ENCODE measurements at places on chromosomes 2 and 18. TPM values are rescaled to one million over a fixed set of nuclear protein-coding genes. Genes with fewer than 3 reads are reported as not detected.
A peak's percentile ranks its signal among the peaks of the same experiment; 100 is the strongest.

Gene SERTAD2
- 19.1 TPM for total RNA-seq

Gene UGP2
- total RNA-seq, result 75.8 TPM

Gene TRIM43
- total RNA-seq, result not detected

Gene FAM228A
- 1.9 TPM for total RNA-seq

Gene CABLES1
- 2.6 TPM for total RNA-seq

Gene ST8SIA3
- not detected for total RNA-seq

Gene IL36RN
- not detected for total RNA-seq

DNA sequence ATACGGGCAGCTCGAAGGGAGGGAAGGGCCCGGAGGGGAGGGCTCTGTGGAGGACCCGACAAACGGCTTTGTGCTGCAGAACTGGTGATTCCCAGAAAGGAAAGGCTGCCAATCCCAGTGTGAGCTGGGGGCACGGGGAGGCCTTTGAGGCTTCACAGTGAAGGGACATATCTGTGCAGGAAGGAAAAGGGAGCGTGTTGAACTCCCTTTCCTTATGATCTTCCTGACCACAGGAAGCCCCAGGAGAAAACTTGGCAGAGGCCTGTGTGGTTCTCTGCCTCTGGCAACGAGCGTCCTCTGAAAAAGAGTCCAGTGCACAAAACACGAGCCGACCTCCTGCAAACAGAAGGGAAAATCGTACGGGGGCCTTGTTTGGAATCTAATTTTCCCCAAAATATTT lies 683.5 kb upstream of the SALL3 start:
- DNase-seq, result no peak

DNA sequence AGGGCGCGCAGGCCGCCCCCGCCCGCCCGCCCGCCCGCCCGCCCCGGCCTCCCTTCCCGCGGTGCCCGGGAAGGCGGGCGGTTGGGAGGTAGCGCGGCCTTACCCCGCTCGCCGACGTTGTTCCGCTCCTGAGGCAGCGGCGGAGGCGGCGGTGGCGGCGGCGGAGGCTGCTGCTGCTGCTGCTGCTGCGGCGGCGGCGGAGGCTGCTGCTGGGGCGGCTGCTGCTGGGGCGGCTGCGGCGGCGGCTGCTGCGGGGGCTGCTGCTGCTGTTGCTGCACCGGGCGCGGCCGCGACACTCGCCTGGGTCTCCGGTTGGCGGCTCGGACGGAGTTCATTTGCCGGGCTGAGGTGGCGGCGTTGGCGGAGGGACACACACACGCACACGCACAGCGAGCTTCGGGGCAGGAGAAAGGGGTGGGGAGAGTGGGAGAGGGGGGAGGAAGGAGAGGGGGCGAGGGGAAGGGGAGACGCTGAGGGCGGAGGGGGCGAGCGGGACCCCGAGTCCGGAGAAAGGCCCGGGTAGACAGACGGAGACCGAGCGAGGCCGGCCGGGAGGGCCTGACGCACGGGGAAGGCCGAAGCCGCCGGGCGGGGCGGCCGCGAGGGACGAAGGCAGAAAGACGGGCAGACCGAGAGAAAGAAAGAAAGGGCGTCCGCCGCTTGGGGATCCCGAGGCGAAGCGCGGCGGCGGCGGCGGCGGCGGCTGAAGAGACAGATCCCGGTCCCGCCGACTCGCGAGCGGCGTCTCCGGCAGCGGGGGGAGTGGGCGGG lies 727 bp downstream of the FBXO11 start:
- peak; percentile 72 for DNase-seq

DNA sequence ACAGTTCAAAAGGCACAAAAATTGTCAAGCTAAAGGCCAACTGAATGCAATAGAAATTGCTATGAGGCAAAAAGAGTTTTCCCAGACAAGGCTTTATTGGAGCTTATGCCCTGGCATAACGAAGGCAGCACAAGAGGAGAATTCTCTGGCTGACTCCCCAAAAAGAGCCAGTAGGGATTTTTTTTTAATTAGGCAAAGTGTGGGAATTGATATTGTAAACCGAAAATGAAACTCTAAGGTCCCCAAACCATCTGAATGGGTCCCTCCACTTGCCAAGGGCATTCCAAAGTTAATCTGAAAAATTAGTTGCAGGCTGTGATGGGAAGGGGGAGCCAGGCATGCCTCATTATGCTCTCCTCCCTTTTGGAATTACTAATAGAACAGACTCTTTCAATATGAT lies 118.9 kb downstream of the SPOPL start:
- no peak for DNase-seq

- DNase-seq, result no peak
These were observed 224.4 kb upstream of the COPS8 start for GRCh38 chr2:236861196-236861875.

DNA sequence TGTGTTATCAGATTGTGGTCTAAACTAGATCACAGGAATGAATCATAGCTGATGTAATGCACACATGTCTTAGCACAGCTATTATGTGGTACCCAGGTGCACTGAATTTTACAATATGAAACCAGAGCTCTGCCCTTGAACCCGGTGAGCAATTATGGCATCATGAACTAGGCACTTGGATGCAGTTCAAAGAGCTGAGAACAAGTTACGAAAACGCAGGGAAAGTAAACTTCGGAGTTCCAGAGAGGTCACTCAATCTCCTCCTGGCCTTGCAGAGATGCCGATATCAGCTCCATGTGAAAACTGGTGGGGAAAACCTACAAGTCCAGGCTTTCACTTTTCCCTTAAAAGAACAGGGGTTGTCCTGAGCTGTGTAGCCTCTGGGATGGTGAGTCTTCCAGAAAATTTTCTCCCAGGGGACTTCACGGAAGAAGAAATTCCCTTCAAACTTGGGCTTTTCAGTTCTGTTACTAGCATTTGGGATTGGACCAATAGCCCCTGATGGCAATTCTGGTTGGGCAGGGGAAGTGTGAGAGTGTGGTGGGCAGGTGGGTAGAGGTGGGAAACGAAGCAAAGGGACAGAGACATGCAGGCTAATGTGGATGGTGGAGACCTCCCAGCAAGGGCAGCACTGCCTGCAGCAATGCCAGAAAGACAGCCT lies 71.1 kb upstream of the SH3BP4 start:
- DNase-seq, result peak; percentile 59

- DNase-seq, result no peak
These were observed 33.8 kb downstream of the KCNS3 start for GRCh38 chr2:17912266-17912691.

- no peak for DNase-seq
These were observed 692.9 kb upstream of the HS6ST1 start for GRCh38 chr2:129011466-129012061.

DNA sequence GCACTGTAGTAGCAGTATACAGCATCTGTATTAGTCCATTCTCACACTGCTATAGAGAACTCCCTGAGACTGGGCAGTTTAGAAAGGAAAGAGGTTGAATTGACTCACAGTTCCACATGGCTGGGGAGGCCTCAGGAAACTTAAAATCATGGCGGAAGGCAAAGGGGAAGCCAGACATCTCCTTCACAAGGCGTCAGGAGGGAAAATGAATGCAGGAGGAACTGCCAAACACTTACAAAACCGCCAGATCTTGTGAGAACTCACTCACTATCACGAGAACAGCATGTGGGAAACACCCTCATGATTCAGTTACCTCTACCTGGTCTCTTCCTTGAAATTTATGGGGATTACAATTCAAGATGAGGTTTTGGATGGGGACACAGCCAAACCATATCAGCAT lies 25.4 kb downstream of the MAP4K4 start:
- DNase-seq, result no peak

GRCh38 chr18:76988031-76988826 lies 144.4 kb downstream of the MBP start:
- DNase-seq, result no peak

DNA sequence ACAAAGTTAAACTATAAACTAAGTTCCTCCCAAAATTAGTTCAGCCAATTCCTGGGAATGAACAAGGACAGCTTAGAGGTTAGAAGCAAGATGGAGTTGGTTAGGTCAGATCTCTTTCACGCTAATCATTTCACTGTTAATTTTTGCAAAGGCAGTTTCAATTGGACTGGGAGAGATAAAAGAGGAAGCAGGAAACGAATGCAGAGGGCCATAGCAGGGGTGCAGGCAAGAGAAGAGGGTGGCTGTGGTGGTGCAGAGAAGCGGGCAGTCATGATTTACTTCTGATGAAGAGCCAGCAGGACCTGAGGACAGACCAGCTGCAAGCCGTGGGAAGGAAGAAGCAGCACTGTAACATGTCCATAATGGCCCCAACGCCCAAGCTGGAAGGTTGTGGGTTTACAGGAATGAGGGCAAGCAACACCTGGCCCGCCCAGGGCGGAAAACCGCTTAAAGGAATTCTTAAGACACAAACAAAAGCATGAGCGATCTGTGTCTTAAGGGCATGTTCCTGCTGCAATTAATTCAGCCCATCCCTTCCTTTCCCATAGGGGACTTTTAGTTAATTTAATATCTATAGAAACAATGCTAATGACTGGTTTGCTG lies 4.1 kb upstream of the RMP24 start:
- DNase-seq, result no peak

DNA sequence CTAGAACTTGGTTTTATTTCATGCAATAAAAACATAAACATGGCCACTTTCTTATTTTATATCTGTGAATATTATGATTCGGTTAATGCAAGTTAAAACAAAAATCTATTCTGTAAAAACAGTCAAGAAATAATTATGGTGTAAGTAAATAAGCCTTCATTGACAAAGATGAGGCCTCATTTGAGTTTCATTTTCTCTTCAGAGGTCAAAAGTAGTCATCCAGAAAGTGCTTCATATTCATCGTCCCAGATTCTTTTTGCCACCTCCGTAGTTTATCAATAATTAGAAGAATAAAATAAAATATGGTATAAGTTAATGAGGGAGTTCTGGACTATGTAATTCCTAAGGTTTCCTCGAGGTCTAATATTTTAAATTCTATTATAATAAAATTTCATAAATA lies 19.4 kb upstream of the HNRNPA3 start:
- DNase-seq, result no peak

GRCh38 chr2:121665504-121665903 lies 16.2 kb upstream of the CLASP1 start:
- DNase-seq, result no peak

All from ovary (tissue), 10 donors.